ENCODE measurements at places on chromosomes 1 and 21.

DNA sequence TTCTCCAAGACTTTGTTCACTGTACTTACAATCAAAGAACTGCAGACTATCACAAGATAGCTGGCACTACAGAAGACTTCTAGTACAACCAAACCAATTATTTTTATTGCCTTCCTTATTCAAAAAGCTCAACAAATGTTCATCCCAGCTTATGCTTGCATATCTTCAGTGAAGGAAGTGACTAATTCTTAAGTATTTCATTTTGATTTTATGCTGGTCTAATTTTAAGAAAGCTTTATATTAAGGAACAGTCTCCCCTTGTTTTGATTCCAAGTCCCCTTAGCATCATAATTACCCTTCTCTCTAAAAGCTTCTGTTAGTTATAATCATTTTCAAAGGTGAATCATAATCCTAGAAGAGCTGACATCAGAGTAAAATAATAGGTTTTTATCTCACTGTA lies 132.9 kb downstream of the LRRIQ3 start:
- no peak for DNase-seq

GRCh38 chr21:27094184-27094948 lies 127.5 kb upstream of the ADAMTS5 start:
- DNase-seq = peak; percentile 34

GRCh38 chr1:39381839-39382238 lies 109.6 kb upstream of the BMP8A start:
- no peak for DNase-seq

GRCh38 chr1:53393325-53393792 lies 65.5 kb upstream of the LRP8 start:
- DNase-seq = peak; percentile 74

- DNase-seq = no peak
Measured at GRCh38 chr1:233248014-233248413, 47.5 kb downstream of the PCNX2 start.

DNA sequence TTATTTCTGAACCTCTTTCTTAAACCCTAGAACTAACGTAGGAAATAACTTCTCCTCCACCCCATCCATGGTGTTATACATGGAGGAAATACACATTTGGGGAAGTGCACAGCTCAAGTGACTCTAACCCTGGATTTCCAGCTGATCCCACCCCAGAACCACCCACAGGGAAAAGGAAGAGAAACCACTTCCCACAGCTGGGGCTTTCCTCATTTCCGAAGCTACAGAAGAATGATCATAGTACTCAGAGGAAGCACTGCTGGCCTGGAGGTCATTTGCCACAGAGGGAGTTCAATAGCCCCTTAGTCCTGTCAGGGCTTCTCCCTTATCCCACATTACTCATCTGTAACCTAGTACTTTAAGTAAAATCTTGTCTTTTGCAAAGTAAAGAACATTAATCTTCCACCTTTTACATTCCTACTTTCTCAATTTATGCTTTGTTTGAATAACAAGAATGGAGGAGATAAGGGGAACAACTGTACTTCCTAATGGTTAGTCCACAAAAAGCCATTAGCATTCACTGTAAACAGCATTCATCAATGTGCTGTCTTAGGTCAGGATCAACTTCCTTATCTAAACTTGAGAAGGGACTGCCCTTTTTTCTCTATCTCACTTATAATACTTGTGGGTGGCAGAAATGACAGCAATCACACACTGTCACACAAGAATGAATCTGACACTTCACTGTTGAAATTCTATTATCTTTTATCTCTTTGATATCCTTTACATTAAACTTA lies 63.0 kb upstream of the RGS1 start:
- peak; percentile 39 for DNase-seq

Data from OCI-M1 (cell line).